Small intestine (tissue), 16 donors: ENCODE measurements at places on chromosomes 3 and 15. TPM values are rescaled to one million over a fixed set of nuclear protein-coding genes. Genes with fewer than 3 reads are reported as not detected.

VEPH1 gene
- 0.04 TPM for polyA plus RNA-seq

FRMD5 gene
- 1.1 TPM for polyA plus RNA-seq

GXYLT2 gene
- polyA plus RNA-seq, result 0.54 TPM

CCR2 gene
- not detected for polyA plus RNA-seq

RETNLB gene
- polyA plus RNA-seq, result not detected

TMEM207 gene
- polyA plus RNA-seq, result not detected

- no peak for DNase-seq
These were observed 82.9 kb upstream of the PXYLP1 start for GRCh38 chr3:141148770-141149169.

GRCh38 chr15:63287109-63287508 lies 9.7 kb downstream of the APH1B start:
- DNase-seq, result no peak

GRCh38 chr15:85582131-85583079 lies 202.0 kb downstream of the AKAP13 start:
- peak; percentile 72 for DNase-seq

GRCh38 chr15:95304151-95304946 lies 1026.2 kb upstream of the NR2F2 start:
- DNase-seq, result peak; percentile 35

- no peak for DNase-seq
These were observed 282.9 kb downstream of the NTRK3 start for GRCh38 chr15:87973501-87974215.

DNA sequence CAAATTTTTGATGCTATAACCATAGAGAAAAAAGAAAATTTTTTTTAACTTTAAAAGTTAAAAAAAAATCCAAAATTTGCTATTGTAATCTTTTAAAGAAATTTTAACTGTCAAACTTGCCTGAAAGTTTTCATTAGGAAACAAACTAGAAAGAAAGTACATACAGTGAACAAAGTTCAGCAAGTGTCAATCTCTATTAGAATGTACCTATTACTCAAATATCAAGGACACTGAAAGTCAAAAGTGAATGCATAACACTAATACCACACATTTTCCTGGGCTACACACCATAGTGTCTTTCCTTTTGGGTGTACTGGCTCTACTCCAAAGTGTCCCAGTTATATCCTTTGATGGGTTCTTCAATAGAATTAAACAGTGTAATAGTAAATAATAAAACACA lies 56.8 kb downstream of the LRRFIP2 start:
- DNase-seq, result no peak

DNA sequence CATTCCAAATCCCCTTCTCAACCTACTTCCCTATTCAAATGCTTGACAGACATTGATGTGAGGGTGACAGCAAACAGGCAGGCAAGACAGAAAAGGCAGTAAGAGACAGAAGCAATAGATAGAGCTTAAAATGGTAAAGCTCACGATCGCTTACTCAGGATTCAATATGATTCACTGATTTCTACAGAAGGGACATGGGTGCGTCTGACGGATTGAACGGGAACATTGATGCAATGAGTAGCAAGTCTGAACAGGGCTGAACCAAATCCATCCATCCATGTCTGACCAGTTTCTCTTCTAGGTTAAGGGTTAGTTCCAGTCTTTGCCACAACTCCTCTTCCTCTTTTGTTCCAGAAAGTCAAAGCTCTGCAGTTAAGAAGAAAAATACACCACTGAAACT lies 35.1 kb downstream of the P2RY1 start:
- DNase-seq, result no peak

DNA sequence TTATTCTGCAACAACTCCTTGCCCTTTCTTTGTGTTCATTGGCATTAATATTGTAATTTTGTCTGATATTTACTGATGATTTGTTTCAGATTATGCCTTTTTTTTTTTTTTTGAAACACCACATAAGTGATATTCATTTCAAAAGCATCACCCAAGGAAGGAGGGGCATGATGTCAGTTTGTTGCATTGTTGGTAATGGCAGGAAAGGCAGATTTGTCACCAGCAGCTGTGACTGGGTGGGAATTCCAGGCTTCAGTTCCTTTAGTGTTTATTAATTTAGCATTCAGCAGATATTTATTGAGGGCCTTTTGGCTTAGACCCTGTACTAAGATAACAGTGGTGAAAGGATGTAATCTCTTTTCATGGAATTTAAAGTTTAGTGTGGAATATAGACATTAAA lies 19.5 kb downstream of the SENP2 start:
- no peak for DNase-seq

GRCh38 chr3:52880474-52880873 lies 16.9 kb downstream of the STIMATE start:
- no peak for DNase-seq

DNA sequence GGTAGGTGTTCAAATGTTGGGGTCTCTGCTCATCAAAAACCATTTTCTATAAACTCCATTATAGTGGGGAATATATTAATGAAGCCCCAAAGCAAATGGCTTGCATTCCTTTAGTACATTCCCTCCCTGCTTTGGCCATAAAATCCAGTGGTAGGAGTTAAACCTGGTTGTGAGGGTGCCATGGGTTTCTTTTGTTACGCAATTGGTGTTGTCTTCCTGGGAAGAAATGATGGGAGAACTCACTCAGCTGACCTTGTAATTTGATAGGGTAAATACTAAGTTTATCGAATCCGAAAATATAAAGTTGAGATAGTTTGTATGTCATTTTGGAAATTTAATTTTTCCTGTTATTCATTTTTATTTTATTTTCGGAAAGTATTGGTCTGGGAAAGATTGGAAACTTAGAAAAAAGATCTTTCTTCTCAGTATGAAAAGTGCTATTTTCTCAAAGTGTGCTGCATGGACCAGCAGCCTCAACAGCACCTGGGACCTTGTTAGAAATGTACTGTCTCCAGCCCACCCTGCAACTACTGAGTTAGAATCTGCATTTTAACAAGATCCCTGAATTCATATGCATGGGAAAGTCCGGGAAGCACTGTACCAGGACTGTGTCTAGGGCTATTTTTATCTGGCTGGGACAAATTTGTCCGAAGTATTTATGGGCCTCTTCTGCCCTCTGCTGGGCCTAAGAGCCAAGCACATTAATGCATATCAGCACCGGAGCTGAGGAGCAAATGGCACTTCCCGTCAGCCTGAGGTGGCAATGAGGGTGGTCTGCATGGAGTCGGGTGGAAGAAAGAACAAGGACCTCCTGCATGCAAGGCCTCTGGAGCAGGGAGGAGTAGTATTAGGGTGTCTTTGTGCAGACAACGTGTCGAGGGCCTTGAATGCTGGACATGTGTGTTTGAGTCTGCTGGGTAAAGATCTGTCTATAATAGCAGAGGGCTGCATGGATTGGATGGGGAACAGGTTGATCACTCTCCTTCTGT lies 54.7 kb downstream of the FAM81A start:
- DNase-seq, result peak; percentile 78
